ENCODE measurements at places on chromosomes 11 and 22.

DNA sequence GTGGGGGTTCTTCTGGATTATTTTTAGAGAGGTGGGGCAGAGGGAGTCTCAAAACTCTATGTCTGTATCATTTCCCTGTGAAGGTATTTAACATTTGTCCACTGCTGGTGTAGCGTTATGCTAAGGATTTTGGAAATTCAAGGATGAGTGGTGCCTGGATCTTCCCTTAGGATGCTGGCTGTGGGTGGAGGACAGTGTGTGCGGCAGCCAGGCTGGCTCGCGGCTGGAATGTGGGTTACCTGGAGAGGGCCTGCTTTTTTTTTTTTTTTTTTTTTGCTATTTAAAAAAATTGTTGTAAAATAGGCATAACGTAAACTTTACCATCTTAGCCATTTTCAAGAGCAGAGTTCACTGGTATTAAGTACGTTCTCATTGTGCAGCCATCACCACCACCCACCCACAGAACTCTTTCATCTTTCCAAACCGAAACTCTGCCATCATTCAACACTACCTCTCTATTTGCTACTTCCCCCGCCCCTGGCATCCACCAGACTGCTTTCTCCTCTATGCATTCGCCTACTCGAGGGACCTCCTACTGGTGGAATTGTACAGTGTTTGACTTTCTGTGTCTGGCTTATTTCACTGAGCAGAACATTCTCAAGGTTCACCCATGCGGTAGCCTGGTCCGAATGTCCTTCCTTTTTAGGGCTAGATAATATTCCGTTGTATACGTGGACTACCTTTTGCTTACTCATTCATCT lies 67.1 kb downstream of the PARVB start:
- no peak for DNase-seq

DNA sequence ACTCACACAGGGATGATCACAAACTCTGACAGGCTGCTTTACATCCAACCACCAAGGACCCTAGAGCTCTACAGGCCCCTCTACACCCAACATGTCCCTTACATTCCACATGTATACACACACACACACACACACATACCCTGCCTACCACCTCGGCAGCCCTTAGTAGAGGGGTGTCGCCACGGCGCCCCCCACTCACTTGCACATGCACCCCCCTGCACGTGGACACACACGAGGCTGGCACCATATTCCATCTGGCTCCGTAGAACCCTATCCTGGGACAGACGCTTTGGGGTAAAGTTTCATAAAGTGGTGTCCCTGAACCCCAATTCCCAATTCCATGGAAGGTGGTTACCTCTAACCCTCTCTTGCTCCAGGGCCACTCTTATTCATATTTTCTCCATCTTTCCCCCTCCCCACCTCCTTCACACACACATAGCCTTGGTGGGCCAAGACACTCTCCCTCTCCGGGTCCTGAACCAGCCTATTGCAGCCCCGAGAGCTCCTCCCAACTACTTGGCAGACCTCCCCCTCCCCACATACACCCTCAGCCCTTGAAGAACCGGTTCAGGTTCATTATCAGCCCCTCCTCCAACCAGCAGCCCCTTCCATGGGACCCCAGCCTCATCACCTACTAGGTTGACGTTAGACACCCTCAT lies 809 bp downstream of the PDE2A start:
- DNase-seq: no peak

- DNase-seq: no peak
Observed at GRCh38 chr22:23397613-23398567, 182.2 kb downstream of the IGLL1 start.

GRCh38 chr11:78720281-78720989 lies 145.8 kb upstream of the NARS2 start:
- DNase-seq: no peak

DNA sequence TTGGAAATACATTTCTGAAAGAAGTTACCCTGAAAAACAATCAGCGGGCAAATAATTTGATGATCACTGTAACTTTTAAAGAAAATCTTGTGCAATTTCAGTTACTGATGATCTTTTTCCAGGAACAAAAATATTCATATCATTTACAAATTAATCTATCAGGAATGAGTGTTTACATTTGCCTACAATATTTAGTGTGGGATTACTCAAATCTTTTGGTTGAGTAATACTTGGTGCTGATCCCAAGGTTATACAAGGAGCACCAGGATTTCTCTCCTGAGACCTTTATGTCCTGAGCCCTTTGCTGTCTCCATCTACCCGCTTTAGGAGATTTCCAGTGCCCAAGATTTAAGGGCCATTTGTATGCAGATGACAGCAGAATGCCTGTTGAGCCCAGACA lies 116.1 kb downstream of the ATXN10 start:
- no peak for DNase-seq

DNA sequence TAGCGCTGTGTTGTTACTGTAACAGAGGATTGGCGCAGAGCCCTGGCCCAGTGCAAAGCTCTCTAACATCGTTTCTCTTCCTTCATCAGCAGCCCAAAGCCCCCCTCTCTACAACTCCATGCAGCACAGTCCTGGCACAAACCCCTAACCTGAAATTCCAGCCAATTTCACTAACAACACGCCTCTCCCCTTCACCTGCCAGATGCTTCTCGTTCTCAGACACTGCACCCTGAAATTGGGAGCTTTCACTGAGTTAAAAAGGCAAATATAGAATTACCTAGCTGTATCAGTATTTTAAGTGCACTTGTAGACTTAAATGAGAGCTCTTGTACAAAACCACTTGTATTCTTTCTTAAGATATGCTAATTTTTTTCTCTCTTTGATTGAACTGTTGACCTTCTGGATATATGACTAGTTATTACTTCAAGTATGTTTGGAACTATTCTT lies 16.3 kb downstream of the GRAP2 start:
- no peak for DNase-seq

GRCh38 chr11:12183827-12184620 lies 73.6 kb downstream of the MICAL2 start:
- DNase-seq: no peak

DNA sequence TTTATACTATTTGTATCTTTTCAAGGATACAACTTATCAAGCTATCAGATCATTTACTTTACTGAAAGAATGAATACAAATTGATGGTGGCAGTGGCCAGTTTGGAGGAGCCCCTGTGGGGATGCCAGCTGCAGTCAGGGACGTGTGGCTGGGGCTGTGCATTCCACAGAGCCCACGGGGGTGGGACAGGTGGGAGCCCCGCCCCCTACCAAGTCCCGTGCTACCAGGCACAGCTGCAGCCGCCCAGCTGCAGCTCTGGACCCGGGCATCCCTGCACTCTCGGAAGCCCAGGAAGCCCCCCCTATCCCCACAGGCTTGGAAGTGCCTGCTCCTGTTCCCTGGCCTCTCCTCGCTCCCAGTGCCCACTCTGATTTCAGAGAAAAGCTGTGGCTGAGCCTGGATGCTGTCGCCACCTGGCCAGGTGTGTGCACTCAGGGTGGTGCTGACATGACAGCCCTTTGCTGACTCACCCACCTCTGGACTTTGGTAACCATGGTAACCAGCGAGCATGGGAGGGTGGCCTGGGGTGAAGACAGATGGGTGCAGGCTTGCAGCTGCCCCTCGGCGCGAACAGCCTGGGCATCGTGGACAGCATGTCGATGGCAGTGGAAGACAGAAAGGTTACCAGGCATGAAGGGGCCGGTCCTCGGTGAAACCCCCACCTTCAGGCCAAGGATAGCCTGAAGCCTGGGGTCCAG lies 138.1 kb downstream of the SBF2 start:
- no peak for DNase-seq

DNA sequence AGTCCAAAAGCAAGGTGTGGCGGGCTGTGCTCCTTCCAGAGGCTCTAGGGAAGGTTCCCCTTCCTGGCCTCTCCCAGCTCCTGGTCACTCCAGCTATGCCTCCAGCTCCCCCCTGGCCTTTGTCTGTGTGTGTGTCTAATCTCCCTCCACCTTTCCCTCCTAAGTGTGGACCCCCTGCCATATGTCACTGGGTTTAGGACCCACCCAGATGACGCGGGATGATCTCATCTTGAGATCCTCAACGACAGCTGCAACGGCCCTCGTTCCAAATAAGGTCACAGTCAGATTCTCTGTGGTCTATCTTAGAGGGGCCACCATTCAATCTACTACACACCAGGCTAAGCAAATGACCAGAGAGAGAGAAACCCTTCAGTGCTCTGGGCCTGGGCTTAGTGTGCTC lies 107.9 kb downstream of the ARHGAP8 start:
- no peak for DNase-seq

DNA sequence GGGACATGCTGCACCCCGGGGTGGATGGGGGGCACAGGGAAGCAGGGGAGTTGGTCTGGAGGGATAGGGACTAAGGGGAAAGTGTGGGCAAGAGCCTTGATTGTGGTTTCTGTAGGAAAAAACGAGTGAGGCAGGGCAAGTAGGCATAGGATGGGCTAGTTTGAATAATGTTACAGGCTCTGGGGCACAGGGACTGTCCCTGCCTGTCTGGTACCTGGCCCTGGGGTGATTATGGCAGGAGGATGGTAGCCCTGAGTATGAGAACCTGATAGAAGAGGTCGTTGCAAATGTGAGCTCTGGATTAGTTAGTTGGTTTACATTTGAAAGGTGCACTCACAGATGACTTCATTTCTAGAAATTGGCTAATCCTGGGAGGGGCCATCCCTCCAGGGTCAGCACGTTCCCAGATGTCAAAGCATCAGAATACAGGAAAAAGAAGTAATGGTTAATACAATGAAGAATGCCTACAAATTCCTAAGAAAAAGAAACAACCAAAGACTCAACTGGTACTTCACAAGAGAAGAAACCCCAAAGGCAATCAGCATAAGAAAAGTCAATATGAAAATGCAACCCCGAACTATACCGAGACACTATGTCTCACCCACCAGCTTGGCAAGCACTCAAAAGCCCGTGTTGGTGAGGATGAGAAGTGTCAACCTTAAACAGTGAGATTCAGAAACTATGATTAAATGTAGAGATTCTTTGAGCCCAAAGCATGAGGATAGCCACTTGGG lies 11.3 kb upstream of the SMIM38 start:
- no peak for DNase-seq

DNA sequence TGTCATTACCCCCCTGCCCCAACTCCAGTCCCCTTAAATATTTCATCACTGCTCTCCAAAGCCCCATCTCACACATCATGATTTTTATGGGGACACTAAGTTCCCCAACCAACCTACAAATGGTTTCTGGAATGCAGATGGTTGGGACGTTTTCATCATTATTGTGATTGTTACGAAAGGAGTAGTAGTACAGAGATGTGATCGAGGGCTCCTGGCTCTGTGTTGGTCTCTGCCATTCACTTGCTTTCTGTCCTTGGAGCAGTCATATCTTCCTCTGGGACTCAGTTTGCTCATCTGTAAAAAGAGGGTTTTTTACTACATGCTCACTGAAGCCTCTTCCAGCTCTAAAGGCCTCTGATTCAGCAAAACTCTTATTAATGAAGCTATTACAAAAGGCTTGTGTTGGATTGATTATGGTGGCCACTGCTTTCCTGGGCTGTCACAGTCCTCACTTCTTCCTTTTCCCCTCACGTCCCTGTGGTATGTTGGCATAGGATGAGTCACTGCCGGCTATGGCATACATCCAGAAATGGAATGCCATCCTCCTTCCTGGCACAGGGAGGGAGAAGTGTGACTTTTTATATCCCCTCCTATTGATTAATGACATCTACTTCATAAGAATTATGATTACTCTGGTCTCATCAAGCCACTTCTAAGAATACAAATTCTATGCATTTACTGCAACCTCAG lies 593.7 kb downstream of the METTL15 start:
- DNase-seq: no peak

GRCh38 chr22:27880778-27881394 lies 38.2 kb downstream of the PITPNB start:
- peak; percentile 27 for DNase-seq

GRCh38 chr11:2452321-2453012 lies 7.7 kb downstream of the KCNQ1 start:
- no peak for DNase-seq

GRCh38 chr22:18060646-18061620 lies 16.9 kb upstream of the PEX26 start:
- no peak for DNase-seq

DNA sequence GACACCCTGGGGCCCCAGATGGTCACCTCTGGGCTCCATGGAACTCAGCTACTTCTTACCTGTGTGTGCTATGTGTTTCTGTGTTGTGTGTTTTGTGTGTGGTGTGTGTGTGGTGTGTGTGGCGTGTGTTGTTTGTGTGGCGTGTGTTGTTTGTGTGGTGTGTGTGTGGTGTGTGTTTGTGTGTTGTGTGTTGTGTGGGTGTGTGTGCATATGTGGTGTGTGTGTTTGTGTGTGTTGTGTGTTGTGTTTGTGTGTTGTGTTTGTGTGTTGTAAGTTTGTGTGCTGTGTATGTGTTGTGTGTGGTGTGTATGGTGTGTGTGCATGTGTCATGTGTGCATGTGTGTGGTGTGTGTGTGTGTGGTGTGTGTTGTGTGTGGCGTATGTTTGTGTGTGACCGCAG lies 3.8 kb upstream of the WNT7B start:
- no peak for DNase-seq

GRCh38 chr22:39457198-39457555 lies 365 bp downstream of the MGAT3 start:
- no peak for DNase-seq

- DNase-seq: no peak
Observed at GRCh38 chr11:6927030-6927617, 898 bp downstream of the ZNF215 start.

DNA sequence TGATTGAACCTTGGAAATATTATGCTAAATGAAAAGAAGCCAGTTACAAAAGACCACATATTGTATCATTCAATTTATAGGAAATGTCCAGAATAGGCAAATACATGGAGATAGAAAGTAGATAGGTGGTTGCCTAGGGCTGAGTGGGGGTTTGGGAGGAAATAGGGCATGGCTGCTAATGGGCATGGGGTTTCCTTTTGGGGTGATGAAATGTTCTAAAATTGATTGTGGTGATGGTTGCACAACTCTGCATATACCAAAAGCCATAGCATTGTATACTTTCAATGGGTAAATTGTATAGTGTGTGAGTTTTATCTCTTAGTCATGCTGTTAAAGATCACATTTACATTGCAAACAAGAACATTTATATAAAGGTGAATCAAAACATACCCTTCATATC lies 48.7 kb downstream of the LDLRAD3 start:
- no peak for DNase-seq

DNA sequence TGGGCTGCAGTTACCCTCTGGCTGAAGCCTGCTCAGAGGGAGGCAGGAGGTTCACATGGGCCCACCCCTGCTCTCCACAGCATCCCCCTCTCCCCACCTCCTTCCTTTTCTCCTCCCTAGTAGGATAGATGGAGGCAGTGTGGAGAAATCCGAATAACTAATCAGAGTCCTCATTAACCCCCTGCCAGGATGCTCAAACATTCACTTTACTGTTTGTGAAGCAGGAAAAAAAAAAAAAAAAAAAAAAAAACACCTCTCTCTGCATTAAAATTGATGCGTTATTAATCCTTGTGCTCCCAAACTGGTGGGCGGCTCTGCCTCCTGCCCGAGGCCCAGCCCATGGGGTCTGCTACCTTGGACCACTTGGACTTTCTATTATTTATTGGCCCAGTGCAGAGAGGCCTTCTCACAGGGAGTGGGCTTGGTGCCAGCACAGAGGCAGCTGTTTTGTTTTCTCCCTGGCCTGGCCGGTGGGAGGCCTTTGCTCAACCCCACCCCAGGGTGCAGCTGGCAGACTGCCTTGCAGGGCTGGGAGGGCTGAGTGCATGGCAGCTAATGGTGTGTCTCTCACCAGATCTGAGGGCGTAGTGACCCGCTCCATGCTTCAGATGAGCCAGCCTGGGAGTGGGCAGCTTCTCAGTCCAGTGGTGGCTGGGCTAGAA lies 150.7 kb downstream of the PKNOX2 start:
- DNase-seq: no peak

- no peak for DNase-seq
Observed at GRCh38 chr11:124079631-124080326, 35.5 kb upstream of the VWA5A start.

- no peak for DNase-seq
Observed at GRCh38 chr11:47506795-47507562, 46.0 kb downstream of the CELF1 start.

GRCh38 chr11:107078375-107078774 lies 60.1 kb upstream of the GUCY1A2 start:
- no peak for DNase-seq

Data from CD14-positive monocyte (primary cell).